Mesangial cell (primary cell): ENCODE measurements at places on chromosomes 3 and 15. TPM values are rescaled to one million over a fixed set of nuclear protein-coding genes. Genes with fewer than 3 reads are reported as not detected.

The CRABP1 gene
- not detected in 2 replicates for total RNA-seq

The DCLK3 gene
- total RNA-seq = under 0.01 TPM in 1 of 2 replicates, not detected in the other

The SLC22A13 gene
- 0.13 and 0.16 TPM in 2 replicates for total RNA-seq

The SHF gene
- total RNA-seq = 3.3 and 7.1 TPM in 2 replicates

The NTRK3 gene
- total RNA-seq = 0.13 TPM in 1 of 2 replicates, not detected in the other

The GATA2 gene
- 2.1 and 4.1 TPM in 2 replicates for total RNA-seq

The TBC1D2B gene
- total RNA-seq = 23.3 and 35.1 TPM in 2 replicates

The PRR20G gene
- not detected in 2 replicates for total RNA-seq

The GPR27 gene
- total RNA-seq = 0.81 and 0.89 TPM in 2 replicates

The GAP43 gene
- 0.13 and 0.16 TPM in 2 replicates for total RNA-seq

The ADIPOQ gene
- total RNA-seq = not detected in 2 replicates

The SLC2A2 gene
- 1.9 TPM in 1 of 2 replicates, not detected in the other for total RNA-seq

The IGSF10 gene
- 0.63 and 1.1 TPM in 2 replicates for total RNA-seq

The ACTL6A gene
- total RNA-seq = 25.4 and 59.0 TPM in 2 replicates

The CPNE9 gene
- total RNA-seq = not detected in 2 replicates

The ZNF619 gene
- total RNA-seq = 3.5 and 3.6 TPM in 2 replicates

The AGBL1 gene
- not detected in 2 replicates for total RNA-seq

The DNASE1L3 gene
- not detected in 2 replicates for total RNA-seq
